ENCODE measurements at places on chromosomes 4 and X.

GRCh38 chr4:17489721-17490120, 22.2 kb downstream of the QDPR start:
- DNase-seq: no peak

GRCh38 chrX:79169484-79169883, 25.0 kb downstream of the GPR174 start:
- DNase-seq: no peak

DNA sequence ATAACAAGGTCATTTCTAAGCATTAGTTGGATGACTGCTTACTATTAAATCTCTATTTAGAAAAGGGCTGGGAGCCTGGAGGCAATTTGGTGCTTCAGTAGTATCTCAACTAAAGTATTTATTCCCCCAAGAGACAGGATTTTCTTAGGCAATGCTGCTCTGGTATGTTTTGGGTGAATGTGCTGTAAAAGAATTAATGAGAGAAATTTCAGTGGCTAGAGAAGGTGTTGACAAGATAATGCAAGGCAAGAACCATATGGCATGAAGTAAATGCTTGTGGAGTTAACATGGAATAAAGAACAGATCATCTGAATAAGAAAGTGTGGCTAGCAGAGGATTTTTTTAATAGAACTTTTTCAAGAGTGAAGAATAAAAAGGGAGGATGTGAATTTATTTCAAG, 3.9 kb downstream of the CYP2U1 start:
- no peak for DNase-seq

DNA sequence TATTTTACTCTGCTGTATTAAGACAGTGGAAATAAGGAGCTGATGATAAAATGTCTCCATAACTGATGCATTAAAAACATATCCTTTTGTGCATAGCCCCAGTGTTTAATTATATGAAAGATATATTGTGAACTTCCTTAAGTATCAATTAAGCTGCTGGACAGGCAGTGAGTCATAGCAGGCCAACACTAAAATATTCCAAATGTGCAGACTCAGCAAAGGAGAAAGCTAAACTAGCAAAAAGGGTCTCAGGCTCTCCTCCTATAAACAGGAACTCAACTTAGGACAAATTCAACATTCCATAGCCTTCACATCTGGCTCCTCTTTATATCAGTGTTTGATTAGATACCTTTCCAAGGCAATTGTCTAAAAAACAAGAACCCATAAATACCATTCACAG, 15.6 kb downstream of the TNMD start:
- no peak for DNase-seq

DNA sequence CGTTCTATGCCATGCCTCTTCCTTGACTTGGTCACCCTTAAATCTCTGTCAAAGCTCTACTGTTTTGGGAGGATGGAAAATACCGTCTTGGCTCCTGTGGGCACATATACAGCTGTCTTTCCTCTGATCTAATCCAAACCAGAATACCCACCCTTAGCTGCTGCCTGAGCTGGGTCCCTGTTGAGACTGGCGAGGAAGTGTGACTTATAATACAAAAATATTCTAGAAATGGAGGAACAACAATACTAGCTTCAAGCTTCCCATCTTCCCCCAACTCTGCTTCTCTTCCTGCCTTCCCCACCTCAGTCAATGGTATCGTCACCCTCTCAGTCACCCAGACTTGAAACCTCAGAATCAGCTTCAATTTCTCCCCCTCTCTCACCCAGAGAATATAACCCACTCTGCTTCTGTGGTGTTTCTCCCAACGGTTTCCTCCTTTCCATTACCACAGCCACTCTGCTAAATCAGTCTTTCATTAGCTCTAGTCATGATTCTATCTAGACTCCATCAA, 599 bp upstream of the IL2RG start:
- DNase-seq: no peak

DNA sequence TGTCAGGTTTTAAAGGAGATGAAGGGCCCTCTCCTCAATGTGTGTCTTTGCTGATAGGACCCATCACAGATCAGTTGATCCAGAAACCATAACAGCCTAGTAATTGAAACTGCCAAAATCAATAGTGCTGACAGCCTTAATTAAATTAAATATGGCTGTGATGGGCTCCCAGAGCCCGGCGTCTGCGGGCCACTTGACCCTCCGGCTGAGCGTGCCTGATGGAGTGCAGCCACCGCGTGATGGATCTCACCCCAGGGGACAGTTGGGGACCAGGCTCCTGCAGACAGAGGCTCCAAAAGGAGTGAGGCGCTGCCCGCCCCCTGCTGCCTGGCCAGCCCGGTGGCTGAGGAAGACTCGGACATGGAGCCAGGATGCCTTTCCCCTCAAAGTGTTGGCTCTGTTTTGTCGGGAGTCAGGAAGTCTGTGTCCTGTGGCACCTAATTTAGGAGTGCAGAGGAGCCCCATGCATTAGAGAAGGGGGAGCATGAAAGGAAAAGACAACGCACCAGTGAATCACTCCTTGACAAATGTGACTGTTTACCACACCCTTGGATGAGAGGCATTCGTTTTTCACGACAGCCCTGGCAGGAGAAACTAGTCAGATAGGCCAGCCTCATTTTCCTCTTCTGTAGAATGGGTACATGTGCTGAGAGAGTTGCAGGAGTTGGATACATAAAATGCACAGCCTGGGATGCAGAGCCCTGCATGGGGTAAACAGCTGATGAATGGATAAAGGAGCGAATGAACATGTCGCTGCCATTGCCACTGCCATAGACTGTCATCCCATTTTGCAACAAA, 40.9 kb upstream of the MSX1 start:
- DNase-seq: no peak

DNA sequence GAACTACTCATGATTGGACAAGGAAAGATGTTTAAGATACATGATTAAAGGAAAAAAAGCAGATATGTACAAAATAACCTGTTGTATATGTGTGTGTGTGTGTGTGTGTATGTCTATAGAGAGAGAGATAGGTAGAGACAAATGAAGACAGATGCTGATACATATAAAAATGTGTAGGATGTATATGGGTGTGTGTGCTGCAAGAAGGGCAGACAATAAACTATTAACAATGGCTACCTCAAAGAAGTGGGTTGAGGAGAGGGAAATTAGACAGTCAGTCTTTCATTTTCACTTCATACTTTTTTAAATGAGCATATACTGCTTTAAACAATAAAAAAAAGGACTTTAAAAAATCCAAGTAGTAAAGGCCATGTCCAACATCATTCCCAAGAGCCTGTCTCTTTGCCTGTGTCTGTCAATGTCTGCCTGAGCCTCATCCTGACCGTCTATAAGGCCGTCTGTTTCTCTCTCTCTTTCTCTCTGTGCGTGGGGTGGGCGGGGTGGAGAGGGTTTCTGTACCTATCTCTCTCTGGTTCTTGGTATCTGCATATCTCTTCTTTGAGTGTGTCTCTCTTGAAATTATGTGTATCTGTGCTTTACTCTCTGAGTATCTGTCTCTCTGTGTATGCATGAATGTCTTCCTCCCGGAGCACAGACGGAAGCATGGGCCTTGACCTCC, 62.8 kb downstream of the LRBA start:
- DNase-seq: no peak

GRCh38 chr4:73711989-73712388, 28.4 kb upstream of the CXCL8 start:
- no peak for DNase-seq

DNA sequence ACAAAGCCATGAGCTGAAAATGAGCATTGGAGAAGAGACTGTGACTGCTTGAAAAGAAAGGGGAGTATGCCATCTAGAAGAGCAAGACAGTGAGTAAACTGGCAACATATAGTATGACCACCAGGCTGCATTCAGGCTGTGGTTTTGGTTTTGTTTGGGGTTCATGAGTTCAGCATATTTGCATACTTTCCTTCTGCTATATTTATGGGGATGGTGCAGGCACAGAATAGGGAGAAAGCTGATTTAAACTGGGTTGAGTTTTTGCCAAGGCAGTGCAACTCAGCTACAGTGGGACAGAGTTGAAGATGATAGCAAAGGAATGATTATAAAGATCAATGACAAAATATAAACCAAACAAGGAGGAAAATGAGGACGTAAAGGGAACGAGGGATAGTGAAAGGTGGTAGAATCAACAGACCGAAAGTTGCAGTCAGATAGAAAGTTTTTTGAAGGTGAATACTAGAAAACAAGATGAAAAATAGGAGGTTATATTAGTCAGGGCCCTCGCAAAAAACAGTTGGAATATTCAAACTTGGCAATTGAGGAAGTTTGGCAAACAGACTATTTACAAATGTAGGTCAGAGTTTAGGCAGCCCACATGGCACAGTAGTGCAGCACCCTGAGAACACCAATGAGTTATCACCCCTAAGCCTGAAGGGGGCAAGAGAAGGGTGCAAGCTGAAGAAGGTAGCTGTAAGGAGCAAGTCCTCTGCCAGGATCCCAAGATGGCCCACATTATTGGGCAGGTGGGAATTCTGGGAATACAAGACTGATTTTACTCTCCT, 114.8 kb upstream of the MAP9 start:
- DNase-seq: no peak

DNA sequence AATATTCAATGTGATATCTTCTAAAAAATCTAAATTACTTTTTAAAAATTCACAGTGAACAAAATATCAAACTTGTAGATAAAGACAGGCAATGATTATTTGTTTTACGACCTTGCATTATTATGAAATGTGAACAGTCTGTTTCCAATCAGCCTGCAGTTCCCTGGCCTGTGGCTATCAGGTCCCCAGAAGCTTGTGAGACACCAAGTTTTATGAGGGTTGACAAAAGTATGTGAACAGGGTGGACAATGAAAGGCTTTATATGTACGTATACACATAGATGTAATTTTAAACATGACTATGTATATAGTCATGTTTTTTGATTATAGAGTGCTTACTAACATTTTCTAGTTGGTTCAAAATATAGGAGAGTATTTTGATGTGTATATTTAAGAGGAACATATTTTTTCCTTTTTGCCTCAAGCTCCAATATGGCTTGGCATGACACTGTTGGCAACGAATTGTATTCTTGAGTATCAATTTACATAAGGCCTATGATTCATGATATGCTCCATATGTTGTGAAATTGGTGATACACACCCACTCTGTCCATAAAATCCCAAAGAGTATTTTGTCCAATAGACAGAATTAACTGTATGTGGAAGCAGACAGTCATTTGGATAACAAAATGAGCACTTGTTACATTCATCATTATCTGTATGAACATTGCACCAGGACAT, 55.7 kb downstream of the BTC start:
- DNase-seq: peak; percentile 7

- no peak for DNase-seq
Observed at GRCh38 chrX:4754878-4755604, 1041.6 kb upstream of the PRKX start.

GRCh38 chr4:89752932-89753598, 83.9 kb downstream of the SNCA start:
- peak; percentile 41 for DNase-seq

GRCh38 chrX:78387364-78387763, 60.0 kb upstream of the CYSLTR1 start:
- DNase-seq: no peak

GRCh38 chr4:100926039-100926717, 408.4 kb upstream of the EMCN start:
- DNase-seq: no peak

DNA sequence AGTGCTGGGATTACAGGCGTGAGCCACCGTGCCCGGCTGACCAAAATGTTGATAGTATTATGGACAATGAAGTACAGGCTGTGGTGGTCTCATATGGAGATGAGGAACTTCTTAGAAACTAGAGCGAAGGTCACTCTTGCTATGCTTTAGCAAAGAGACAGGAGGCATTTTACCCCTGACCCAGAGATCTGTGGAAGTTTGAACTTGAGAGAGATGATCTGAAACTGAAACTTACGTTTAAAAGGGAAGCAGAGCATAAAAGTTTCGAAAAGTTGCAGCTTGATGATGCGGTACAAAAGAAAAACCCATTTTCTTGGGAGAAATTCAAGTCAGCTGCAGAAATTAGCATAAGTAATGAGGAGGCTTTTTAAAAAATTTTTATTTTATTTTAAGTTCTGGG, 8.5 kb upstream of the CTAG2 start:
- DNase-seq: no peak

- no peak for DNase-seq
Observed at GRCh38 chr4:114691865-114692264, 93.3 kb downstream of the UGT8 start.

DNA sequence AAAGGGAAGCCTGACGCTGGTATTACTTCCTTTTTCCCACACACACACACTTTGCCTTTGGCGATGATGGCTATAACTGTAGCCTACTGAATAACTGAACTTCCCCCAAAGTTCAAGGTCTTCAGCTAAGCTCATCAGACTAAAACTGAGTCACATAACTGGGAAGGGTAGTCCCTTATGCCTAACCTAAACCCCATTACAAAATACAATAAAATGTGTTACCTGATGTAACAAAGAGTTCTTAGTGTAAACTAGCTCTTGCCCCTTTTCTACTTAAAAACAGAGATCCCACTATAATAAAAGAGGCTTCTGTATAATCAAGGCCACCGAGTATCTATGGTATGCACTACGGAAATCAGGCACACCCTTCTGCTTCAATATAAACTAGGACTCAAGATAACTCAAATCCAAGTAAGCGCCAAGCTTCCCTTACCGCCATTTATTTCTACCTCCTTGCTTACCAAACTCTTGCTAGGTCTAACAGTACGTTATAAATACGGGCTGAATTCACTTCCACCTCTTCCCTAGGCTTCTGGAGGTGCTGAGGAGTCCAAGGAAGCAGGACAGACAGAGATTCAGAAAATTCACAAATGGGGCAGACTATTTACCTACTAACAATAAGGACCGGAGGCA, 2.4 kb downstream of the OTUD4 start:
- DNase-seq: no peak

DNA sequence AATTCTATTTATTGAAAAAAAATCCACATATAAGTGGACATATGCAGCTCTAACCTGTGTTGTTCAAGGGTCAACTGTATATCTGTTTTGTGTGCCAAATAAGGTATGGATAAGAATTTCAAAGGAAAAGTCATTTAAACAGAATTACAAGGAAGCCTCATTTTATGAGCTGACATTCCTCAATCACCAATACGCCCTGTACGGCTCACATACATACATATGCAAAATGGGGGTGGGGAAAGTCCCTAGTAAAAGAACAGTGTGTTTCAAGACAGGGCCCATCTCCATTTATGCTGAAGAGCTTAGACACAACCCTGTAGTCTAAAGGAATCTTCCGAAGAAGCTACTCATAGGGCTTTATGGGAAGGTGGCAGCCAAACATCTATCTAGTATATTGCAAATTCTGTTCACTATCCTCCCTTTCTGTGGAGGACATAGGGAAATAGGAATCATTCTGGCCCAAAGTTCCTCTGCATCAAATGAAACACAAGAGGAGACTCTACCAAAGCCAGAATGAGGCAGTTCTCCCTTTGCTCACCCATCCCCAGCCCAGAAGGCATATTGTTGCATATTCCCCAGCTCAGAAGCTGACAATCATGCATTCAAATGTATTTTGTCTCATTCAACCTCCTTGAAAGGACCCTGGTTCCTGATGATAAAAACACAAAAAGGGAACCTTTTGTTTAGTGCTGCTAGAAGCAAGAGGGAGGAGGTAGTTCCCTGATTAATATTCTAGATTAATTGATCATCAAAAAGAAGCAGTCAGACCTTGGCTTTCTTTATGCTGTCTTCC, 13.7 kb upstream of the ZBTB33 start:
- no peak for DNase-seq

- no peak for DNase-seq
Observed at GRCh38 chrX:40010550-40011321, 87.0 kb downstream of the BCOR start.
